ENCODE measurements at places on chromosomes 4 and X. TPM values are rescaled to one million over a fixed set of nuclear protein-coding genes. Genes with fewer than 3 reads are reported as not detected.

Gene UNC5C
- polyA plus RNA-seq, result not detected

Gene CEP135
- 13.9 TPM for polyA plus RNA-seq

Gene MGAT4D
- not detected for polyA plus RNA-seq

Gene REELD1
- polyA plus RNA-seq, result 3.4 TPM

Gene MAGEA2
- polyA plus RNA-seq, result not detected

Gene CT45A5
- not detected for polyA plus RNA-seq

Gene BMP3
- polyA plus RNA-seq, result 0.86 TPM

Gene SHOX
- polyA plus RNA-seq, result not detected

Gene PRMT9
- polyA plus RNA-seq, result 3.9 TPM

Gene MAGEB18
- not detected for polyA plus RNA-seq

Gene MAGEB10
- not detected for polyA plus RNA-seq

Gene BEX5
- polyA plus RNA-seq, result not detected

Gene XAGE1A
- not detected for polyA plus RNA-seq

Gene TMEM156
- 78.4 TPM for polyA plus RNA-seq

Gene RAB39B
- polyA plus RNA-seq, result 5.1 TPM

Gene PRKX
- 83.6 TPM for polyA plus RNA-seq

Gene PDCL2
- not detected for polyA plus RNA-seq

Gene CMC4
- polyA plus RNA-seq, result 20.5 TPM

Gene RS1
- not detected for polyA plus RNA-seq

Gene NAP1L3
- 0.13 TPM for polyA plus RNA-seq

Gene PSAPL1
- not detected for polyA plus RNA-seq

Gene MAGEB17
- not detected for polyA plus RNA-seq
